ENCODE measurements at places on chromosomes 11 and 22. TPM values are rescaled to one million over a fixed set of nuclear protein-coding genes. Genes with fewer than 3 reads are reported as not detected.

TREH gene
- total RNA-seq, result not detected

MSANTD4 gene
- 28.0 TPM for total RNA-seq

CARD10 gene
- 2.8 TPM for total RNA-seq

CRYBA4 gene
- not detected for total RNA-seq

IL10RA gene
- 13.0 TPM for total RNA-seq

NUDT8 gene
- 10.9 TPM for total RNA-seq

KREMEN1 gene
- total RNA-seq, result 4.2 TPM

INCENP gene
- total RNA-seq, result 5.4 TPM

CCDC81 gene
- 0.66 TPM for total RNA-seq

AASDHPPT gene
- 36.8 TPM for total RNA-seq

IL18 gene
- 9.8 TPM for total RNA-seq

ALDH3B1 gene
- 14.7 TPM for total RNA-seq

GRCh38 chr11:24375931-24376330, 120.9 kb upstream of the LUZP2 start:
- no peaks in the 10 kb centered on the region for H3K4me1 ChIP-seq
- no peak for DNase-seq
- H3K27ac ChIP-seq, result no peak overlapping the region
- no peaks in the 10 kb centered on the region for H3K36me3 ChIP-seq
- no peaks in the 10 kb centered on the region for H3K27me3 ChIP-seq
- no peak overlapping the region for H3K4me3 ChIP-seq

GRCh38 chr11:721741-722345, 15.8 kb downstream of the EPS8L2 start:
- H3K27me3 ChIP-seq, result peaks cover 70% of the 10 kb centered on the region
- H3K4me1 ChIP-seq, result no peaks in the 10 kb centered on the region
- DNase-seq, result no peak
- no peak overlapping the region for H3K27ac ChIP-seq

DNA sequence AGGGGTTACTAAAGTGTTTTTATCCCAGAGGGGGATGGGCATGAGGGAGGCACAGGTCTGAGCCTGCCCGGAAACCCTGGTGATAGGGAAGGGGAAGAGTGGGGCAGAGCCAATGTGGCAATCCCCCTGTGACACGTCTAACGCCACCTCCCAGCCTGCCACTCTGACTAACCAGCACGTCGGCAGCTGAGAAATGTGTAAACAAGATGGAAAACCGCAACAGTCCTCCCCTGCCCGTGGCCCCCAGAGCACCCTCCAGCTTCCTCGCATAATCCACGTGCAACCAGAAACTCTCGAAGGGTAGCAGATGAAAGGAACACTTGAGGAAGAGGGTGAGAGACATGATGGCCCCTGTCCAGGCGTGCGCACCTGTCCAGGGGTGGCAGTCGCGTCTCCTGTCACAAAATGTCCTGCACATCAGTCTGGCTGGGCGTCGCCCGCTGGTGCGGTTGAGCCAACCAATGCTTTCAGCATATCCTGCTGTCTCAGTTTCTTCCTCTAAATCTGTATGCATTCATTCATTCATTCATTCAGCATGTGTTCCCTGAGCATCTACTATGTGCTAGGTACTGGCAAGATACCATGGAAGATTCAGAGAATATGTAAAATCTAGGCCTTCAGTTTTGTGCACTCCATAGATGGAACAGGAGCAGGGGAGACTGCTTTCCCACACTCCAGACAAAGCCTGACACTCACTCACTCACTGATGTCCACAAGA, 4.5 kb downstream of the TMPRSS4 start:
- H3K27ac ChIP-seq, result no peak overlapping the region
- no peaks in the 10 kb centered on the region for H3K27me3 ChIP-seq
- no peak overlapping the region for H3K4me3 ChIP-seq
- no peak for DNase-seq
- no peaks in the 10 kb centered on the region for H3K36me3 ChIP-seq

DNA sequence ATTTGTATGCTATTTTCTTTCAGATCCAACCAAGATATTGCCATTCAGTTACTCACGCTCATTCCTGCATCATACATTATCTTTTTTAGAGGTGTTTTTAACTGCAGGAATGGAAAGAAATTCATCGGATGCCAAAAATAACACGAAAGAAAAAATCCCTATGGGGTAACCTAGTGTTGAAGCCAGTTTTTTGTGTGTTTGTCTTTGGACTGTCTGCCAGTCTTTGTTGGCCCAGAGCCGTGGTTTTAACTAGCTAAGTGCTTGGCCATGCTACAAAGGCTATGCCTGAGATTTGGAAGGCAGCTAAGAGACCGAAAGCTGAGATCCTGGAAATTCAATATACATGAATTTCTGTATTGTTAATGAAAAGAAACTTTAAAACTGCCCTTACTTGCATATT, 309.8 kb upstream of the CNTN5 start:
- H3K4me1 ChIP-seq, result no peaks in the 10 kb centered on the region
- H3K36me3 ChIP-seq, result no peaks in the 10 kb centered on the region
- no peak for DNase-seq
- H3K27me3 ChIP-seq, result no peaks in the 10 kb centered on the region
- H3K27ac ChIP-seq, result no peak overlapping the region

GRCh38 chr22:47171441-47172221, 409.2 kb downstream of the TBC1D22A start:
- peak; percentile 56 for DNase-seq
- no peak overlapping the region for H3K27ac ChIP-seq
- no peaks in the 10 kb centered on the region for H3K27me3 ChIP-seq
- no peaks in the 10 kb centered on the region for H3K36me3 ChIP-seq

DNA sequence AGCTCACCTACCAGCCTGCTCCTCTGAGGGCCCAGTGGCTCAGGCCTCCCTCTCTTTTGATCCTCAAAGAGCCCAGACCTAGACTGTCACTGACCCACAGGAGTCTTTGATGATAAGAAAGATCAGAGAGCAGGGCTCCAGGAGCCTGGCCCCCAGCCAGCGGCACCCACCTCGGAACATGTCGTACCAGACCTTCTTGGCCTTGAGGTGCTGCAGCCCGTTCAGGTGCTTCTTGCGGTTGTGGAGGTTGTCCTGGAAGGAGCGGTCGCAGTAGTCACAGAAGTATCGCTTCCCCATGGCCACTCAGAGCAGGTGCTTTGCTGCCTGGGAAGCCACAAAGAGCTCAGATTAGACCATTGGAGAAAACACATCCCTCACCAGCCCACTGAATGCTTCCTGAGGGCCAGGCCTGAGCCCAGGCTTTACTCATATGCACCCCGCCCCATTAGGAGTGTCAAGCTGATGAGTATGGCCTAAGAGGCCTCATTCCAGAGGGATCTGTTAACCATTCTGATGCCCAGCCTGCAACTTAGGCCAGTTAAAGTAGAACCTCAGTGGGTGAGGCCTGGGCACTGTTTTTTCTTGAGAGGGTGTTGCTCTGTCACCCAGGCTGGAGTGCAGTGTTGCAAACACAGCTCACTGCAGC, 18.4 kb downstream of the ZMAT5 start:
- H3K36me3 ChIP-seq, result peaks cover 12% of the 10 kb centered on the region
- no peak overlapping the region for H3K27ac ChIP-seq
- H3K4me3 ChIP-seq, result no peak overlapping the region
- no peaks in the 10 kb centered on the region for H3K27me3 ChIP-seq
- H3K4me1 ChIP-seq, result no peaks in the 10 kb centered on the region

DNA sequence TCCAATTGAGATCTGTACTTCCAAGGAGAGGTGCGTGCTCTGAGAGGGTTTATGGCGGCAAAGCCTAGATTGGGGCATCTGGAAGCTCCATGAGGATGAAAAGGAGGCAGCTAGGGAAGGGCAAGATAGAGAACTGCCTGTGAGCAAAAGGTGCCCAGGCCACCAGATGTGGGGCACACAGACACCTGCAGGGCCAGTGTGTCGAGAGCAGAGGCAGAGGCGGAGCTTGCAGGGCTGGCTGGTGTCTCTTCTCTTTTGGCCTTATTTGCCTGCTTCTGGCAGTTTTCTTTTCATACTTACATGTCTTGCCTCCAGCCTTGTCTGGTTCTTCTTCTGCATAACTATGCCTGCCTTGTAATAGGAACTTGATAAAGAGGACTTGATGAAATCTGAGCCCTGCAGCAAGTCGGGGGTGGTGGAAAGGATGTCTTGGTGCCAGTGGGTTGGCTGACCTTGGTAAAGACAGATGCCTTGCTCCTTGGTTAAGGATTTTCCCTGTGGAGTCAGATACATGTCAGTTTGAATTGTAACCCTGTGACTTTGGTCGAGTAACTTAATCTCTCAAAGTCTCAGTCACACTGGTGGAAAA, 680.3 kb downstream of the NTM start:
- DNase-seq, result no peak
- no peaks in the 10 kb centered on the region for H3K36me3 ChIP-seq
- no peak overlapping the region for H3K27ac ChIP-seq
- peaks cover 5% of the 10 kb centered on the region for H3K4me1 ChIP-seq
- no peaks in the 10 kb centered on the region for H3K27me3 ChIP-seq

- no peaks in the 10 kb centered on the region for H3K4me1 ChIP-seq
- no peaks in the 10 kb centered on the region for H3K27me3 ChIP-seq
- H3K4me3 ChIP-seq, result no peak overlapping the region
- no peak for DNase-seq
Measured at GRCh38 chr11:57867966-57868365, 106.4 kb downstream of the CTNND1 start.

DNA sequence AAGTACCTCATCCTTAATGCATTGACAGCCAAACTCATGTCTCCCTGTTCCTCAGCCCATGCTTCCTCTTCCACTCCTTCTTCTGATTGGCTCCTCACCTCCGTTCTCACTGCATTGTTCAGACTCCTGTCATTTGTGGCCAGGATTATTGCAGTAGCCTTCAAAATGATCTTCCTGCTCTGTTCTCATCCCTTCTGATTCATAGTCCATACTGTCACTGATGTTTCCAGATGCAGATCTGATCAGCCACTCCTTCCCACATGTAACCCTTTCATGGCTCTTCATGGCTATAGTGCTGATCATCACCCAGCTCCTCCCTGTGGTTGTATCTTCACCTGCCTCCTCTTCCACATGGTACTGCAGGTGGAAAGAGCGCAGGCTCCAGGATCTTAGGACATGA, 71.7 kb downstream of the DEPDC5 start:
- no peak overlapping the region for H3K27ac ChIP-seq
- H3K4me3 ChIP-seq, result no peak overlapping the region
- H3K27me3 ChIP-seq, result no peaks in the 10 kb centered on the region
- peaks cover 70% of the 10 kb centered on the region for H3K36me3 ChIP-seq
- no peak for DNase-seq
- no peaks in the 10 kb centered on the region for H3K4me1 ChIP-seq

- no peak overlapping the region for H3K27ac ChIP-seq
- no peaks in the 10 kb centered on the region for H3K4me1 ChIP-seq
- H3K36me3 ChIP-seq, result peaks cover 34% of the 10 kb centered on the region
- no peak for DNase-seq
- no peaks in the 10 kb centered on the region for H3K27me3 ChIP-seq
Measured at GRCh38 chr22:35392357-35392756, 7.6 kb upstream of the MCM5 start.

DNA sequence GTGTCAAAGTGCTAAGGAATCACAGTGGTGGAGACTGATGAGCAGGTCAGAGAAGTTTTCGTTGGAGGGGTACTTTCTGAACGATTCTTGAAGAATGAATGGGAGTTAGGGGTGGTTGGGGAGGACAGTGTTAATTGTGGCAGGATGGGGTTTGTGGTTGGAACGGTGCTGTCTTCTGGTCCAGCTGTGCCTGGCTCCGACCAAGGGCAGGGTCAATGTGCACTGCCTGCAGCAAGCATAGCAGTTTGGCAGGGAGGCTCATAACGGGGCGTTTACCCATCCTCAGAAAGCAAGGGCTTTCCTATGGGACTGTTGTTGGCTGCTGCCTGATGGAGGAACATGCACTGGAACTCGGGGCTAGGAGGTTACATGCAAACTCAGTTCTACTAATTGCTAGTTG, 265.8 kb downstream of the KIRREL3 start:
- no peaks in the 10 kb centered on the region for H3K27me3 ChIP-seq
- H3K4me3 ChIP-seq, result no peak overlapping the region
- no peak overlapping the region for H3K27ac ChIP-seq
- DNase-seq, result no peak
- no peaks in the 10 kb centered on the region for H3K36me3 ChIP-seq
- no peaks in the 10 kb centered on the region for H3K4me1 ChIP-seq

DNA sequence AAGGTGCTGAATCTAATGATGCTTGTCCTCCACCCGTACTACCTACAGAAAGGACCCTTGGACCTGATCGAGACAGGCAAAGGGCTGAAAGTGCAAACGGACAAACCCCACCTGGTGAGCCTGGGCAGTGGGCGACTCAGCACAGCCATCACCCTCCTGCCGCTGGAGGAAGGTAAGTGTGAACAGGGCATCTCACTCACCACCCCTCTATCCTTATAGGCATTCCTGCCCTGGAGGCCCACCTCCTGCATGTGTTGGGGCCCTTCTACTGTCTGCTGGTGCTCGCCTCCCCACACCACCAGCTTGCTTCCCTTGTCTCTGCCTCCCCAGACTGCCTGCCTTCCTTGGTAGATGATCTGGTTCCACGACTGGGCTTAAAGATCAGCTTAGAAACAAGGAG, 7.1 kb downstream of the PHLDB1 start:
- peaks cover 27% of the 10 kb centered on the region for H3K36me3 ChIP-seq
- H3K4me3 ChIP-seq, result no peak overlapping the region
- no peak for DNase-seq
- peaks cover 41% of the 10 kb centered on the region for H3K4me1 ChIP-seq

DNA sequence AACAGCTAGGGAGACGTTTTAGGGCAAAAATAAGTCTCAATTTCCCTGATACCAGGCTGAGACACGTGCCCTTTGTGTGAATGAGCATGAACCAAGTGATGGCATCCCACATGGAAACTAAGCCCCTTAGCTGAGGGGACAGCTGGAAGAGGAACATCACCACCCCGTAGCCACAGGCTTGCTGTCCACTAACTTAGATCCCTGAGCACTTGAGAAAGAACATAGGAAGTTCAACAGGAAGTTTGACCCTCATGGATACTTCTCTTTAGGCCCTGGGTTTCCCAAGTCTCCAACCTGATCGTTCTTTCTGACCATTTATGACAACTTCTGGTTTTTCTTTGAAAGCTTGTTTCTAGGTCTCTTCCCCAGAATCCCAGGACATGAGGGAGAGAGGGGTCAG, 11.6 kb upstream of the CKAP5 start:
- H3K27me3 ChIP-seq, result no peaks in the 10 kb centered on the region
- no peak for DNase-seq
- no peaks in the 10 kb centered on the region for H3K4me1 ChIP-seq
- peaks cover under 1% of the 10 kb centered on the region for H3K36me3 ChIP-seq
- no peak overlapping the region for H3K27ac ChIP-seq
- H3K4me3 ChIP-seq, result no peak overlapping the region

GRCh38 chr22:48333816-48334735, 1493.6 kb downstream of the BRD1 start:
- H3K36me3 ChIP-seq, result no peaks in the 10 kb centered on the region
- no peak overlapping the region for H3K4me3 ChIP-seq
- H3K27me3 ChIP-seq, result no peaks in the 10 kb centered on the region
- DNase-seq, result no peak

GRCh38 chr11:110319501-110319900, 23.1 kb upstream of the RDX start:
- H3K36me3 ChIP-seq, result no peaks in the 10 kb centered on the region
- H3K27ac ChIP-seq, result no peak overlapping the region
- H3K4me1 ChIP-seq, result no peaks in the 10 kb centered on the region
- no peak for DNase-seq

All from sigmoid colon (tissue), 7 donors.